ENCODE measurements at places on chromosomes 1 and 21. TPM values are rescaled to one million over a fixed set of nuclear protein-coding genes. Genes with fewer than 3 reads are reported as not detected.

B3GALT5 gene
- not detected for total RNA-seq

PEAR1 gene
- not detected for total RNA-seq

AADACL3 gene
- not detected for total RNA-seq

SPRR2A gene
- total RNA-seq, result not detected

ACKR1 gene
- total RNA-seq, result not detected

MCOLN2 gene
- total RNA-seq, result 101 TPM

FCRL4 gene
- not detected for total RNA-seq

PKP1 gene
- total RNA-seq, result not detected

PEF1 gene
- total RNA-seq, result 63.2 TPM

AMY1C gene
- not detected for total RNA-seq

SPRR1A gene
- total RNA-seq, result not detected
